Endothelial cell of umbilical vein (primary cell): ENCODE measurements at places on chromosomes 2 and 18. TPM values are rescaled to one million over a fixed set of nuclear protein-coding genes. Genes with fewer than 3 reads are reported as not detected.

The MEP1B gene
- total RNA-seq, result not detected in 2 replicates

- H3K27me3 ChIP-seq, result no peaks in the 10 kb centered on the region
- no peaks in the 10 kb centered on the region for H3K36me3 ChIP-seq
- H3K4me1 ChIP-seq, result no peaks in the 10 kb centered on the region
These were observed 152.8 kb downstream of the DNAH6 start for GRCh38 chr2:84669122-84669521.

- H3K27me3 ChIP-seq, result no peaks in the 10 kb centered on the region
- H3K27ac ChIP-seq, result no peak overlapping the region
- H3K4me3 ChIP-seq, result no peak overlapping the region
- no peak for DNase-seq
These were observed 140.3 kb upstream of the ZC3H15 start for GRCh38 chr2:186345745-186346144.

- DNase-seq, result no peak
- H3K4me3 ChIP-seq, result no peak overlapping the region
- no peak overlapping the region for H3K27ac ChIP-seq
- no peaks in the 10 kb centered on the region for H3K4me1 ChIP-seq
- peaks cover 1% of the 10 kb centered on the region for H3K27me3 ChIP-seq
- no peaks in the 10 kb centered on the region for H3K36me3 ChIP-seq
These were observed 96.7 kb upstream of the SIX3 start for GRCh38 chr2:44844651-44845270.

- no peak overlapping the region for H3K27ac ChIP-seq
- no peak for DNase-seq
- peaks cover 3% of the 10 kb centered on the region for H3K27me3 ChIP-seq
- no peaks in the 10 kb centered on the region for H3K4me1 ChIP-seq
- no peaks in the 10 kb centered on the region for H3K36me3 ChIP-seq
These were observed 88.2 kb downstream of the LONRF2 start for GRCh38 chr2:100234141-100234540.

DNA sequence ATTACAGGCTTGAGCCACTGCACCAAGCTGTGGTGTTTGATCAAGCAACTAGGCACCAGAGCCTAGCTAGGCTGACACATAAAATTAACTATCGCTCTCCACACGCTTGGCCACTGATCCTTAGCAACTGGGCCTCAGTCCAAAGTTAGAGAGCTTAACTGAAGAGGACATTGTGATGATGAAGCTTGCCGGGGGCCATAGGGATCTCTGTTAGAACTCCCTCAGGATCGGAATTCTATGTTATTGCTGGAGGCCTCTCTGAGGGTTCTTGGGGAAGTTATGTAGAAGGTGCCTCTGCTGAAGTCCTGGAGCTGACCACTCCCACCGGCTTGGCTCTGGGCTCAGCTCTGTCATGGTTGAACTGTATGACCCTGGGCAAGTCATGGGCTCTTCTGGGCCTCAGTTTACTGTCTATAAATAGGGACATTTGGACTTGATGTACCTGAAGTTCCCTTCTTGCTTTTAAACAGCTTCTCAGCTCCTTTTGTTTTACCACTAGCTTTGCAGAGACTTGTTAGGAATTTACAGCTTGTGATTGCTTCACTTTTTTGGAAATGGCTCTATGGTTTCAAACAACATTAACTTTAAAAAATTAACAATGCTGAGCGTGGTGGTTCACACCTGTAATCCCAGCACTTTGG, 44.1 kb downstream of the GATA6 start:
- H3K36me3 ChIP-seq, result no peaks in the 10 kb centered on the region
- H3K4me1 ChIP-seq, result peaks cover 15% of the 10 kb centered on the region
- no peak overlapping the region for H3K4me3 ChIP-seq
- no peak for DNase-seq
- H3K27ac ChIP-seq, result no peak overlapping the region
- H3K27me3 ChIP-seq, result no peaks in the 10 kb centered on the region

DNA sequence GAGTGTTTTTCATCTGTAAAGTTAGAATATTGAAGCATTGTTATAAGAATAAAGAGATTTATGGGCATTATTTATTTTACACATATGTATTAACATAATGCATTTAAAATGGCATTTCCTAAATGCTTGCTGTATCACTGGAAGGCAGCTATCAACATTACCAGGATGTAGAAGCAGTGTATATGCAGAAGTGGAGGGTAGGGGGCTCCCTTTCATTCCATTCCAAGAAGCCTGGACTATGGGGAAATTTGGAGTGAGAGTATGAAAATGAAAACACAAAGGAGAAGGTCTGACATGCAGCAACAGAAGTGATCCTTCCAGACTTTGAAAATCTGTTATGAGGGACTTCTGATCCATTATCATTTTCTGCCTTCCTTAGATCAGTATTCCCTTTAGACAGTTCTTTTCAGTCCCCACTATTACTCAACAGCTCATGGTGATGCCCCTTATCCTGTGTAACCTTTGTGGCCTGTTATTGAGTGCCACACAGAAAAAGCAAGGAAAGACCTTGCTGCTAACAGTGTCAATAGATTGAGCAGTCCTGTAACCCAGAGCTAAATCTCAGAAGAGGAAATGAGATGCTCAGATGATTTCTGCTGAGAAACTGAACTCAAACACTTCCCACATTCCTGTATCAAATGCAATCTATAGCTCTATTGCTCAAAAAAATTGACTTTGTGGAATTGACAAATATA, 216.6 kb downstream of the HNMT start:
- DNase-seq, result peak; percentile 5
- H3K4me3 ChIP-seq, result no peak overlapping the region
- H3K36me3 ChIP-seq, result no peaks in the 10 kb centered on the region
- no peaks in the 10 kb centered on the region for H3K4me1 ChIP-seq
- H3K27me3 ChIP-seq, result no peaks in the 10 kb centered on the region

The GALNT3 gene
- total RNA-seq, result 0.82 and 0.85 TPM in 2 replicates

- peaks cover 5% of the 10 kb centered on the region for H3K4me1 ChIP-seq
- no peak overlapping the region for H3K4me3 ChIP-seq
- no peak for DNase-seq
These were observed 4.6 kb upstream of the PXDN start for GRCh38 chr2:1748741-1749488.

The PLGLB2 gene
- 1.3 and 2.1 TPM in 2 replicates for total RNA-seq

DNA sequence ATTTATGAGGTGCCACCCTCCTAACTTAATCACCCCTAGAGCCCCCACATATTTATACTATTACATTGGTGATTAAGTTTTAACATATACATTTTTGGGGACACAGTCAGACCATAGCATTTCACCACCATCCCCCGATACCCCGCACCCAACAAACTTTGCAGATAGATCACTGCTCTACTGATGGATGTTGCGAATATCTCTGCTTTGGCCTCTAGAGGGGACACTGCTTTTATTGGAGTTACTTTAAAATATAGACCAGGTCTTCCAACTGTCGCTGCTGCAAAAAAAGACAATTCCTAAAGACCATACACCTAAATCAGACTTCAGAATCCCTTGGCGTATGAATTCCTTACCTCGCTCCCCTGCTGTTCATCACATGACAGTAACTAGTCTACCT, 115.8 kb upstream of the FSHR start:
- H3K27me3 ChIP-seq, result no peaks in the 10 kb centered on the region
- H3K36me3 ChIP-seq, result no peaks in the 10 kb centered on the region
- H3K27ac ChIP-seq, result no peak overlapping the region
- no peak overlapping the region for H3K4me3 ChIP-seq

The LYPD1 gene
- 59.0 and 76.6 TPM in 2 replicates for total RNA-seq

GRCh38 chr2:233429175-233429897, 75.0 kb downstream of the DGKD start:
- no peak overlapping the region for H3K4me3 ChIP-seq
- H3K27me3 ChIP-seq, result no peaks in the 10 kb centered on the region
- no peaks in the 10 kb centered on the region for H3K36me3 ChIP-seq
- H3K27ac ChIP-seq, result peak overlapping the region; percentile 46

The POMC gene
- 0.69 and 2.7 TPM in 2 replicates for total RNA-seq
